ENCODE measurements at places on chromosomes 3 and 15.

- peak; percentile 48 for DNase-seq
Observed at GRCh38 chr15:39145854-39146625, 434.8 kb upstream of the THBS1 start.

DNA sequence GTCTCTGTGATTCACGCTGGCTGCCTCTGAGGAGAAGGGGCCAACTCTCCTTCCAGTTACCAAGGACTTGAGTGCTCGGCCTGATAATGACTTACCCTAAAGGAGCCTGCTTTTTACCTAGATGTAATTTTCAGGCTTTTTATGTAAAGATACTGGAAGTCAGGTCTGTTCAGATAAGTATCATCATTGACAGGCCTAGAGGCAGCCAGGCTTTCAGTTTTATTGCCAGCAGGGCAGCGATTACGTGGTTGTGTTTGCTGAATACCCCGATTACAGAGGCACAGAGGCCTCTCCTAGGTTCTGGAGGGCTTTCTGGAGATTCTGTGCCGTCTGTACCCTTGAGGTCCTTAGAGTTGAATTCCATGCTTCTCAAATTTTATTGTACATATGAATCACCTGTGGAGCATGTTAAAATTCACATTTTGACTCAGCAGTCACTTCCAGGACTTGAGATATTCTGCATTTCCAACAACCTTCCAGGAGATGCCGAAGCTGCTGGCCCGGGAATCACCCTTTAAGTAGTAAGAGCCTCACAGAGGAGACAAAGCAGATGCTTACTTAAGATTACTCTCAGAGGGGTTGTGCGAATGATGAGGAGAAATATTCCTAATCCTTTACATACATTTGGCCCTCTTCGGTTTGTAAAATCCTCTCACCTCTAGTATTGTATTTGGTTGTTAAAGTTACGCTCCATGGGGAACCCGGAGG is 160.1 kb upstream of the BHLHE40 start:
- no peak for DNase-seq

DNA sequence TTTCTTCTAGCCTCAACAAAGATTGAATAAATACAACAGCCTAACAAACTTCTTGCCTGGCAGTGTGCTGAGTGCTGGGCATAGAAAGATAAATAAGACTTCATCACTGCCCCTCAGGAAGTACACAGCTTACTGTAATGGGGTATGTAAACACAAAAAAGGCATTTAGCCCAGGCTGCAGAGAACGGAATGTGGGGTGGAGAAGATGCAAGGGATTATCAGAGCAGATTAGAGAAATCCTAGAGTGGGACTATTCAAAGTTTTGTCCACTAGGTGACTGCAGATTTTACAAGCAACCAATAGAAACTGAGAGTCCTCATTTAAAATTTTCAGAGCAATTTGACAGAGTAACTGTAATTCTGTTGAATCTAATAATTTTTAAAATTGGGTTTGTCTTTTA is 35.4 kb upstream of the TSC22D2 start:
- DNase-seq, result peak; percentile 41

DNA sequence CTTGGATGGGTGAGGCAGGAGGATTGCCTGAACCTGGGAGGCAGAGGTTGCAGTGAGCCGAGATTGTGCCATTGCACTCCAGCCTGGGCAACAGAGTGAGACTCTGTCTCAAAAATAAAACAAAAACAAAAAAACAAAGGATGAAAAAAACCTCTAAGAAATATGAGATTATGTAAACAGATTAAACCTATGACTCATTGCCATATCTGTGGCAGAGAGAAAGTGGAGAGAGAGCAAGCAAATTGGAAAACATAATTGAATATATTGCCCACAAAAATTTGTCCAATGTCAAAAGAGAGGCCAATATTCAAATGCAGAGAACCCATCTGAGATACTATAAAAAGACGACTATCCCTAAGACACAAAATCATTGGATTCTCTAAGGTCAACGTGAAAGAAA is 1106.0 kb downstream of the OTOL1 start:
- no peak for DNase-seq

DNA sequence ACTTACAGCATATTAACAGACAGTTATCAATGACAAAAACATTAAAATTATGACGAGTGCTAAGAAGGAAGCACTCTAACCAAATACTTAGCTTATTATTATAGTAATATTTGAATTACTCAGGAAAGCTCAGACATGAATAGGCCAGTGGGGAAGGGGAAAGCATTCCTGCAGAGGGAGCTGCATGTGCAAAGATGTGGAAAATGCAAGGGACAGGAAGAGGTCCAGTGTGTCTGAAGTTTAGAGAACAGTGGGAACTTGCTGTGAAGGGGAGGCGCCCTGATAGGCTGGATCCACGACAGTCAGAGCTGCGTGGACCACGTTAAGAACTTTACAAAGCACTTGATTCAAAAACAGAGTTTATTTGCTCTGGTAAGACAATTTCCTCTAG is 1.2 kb upstream of the SPICE1 start:
- no peak for DNase-seq

- DNase-seq, result no peak
Observed at GRCh38 chr3:56368846-56369245, 99.4 kb downstream of the ERC2 start.

DNA sequence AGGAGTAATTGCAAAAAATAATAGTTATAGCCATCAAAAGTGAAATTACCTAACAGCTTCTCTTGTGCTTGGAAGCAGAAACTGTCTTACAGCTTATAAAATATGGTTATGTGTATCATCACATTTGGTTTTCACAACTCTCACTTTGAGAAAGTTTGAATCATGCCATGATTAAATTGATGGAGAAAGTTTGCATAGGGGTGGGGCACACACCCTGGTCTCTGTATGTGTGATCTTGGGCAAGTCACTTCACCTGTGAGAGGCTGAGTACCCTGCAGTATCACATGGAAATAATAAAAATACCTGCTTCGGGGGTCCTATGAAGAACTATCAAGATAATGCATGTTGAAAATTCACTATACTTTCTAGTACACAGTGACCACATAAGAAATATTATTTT is 471.4 kb downstream of the RAP2B start:
- no peak for DNase-seq

DNA sequence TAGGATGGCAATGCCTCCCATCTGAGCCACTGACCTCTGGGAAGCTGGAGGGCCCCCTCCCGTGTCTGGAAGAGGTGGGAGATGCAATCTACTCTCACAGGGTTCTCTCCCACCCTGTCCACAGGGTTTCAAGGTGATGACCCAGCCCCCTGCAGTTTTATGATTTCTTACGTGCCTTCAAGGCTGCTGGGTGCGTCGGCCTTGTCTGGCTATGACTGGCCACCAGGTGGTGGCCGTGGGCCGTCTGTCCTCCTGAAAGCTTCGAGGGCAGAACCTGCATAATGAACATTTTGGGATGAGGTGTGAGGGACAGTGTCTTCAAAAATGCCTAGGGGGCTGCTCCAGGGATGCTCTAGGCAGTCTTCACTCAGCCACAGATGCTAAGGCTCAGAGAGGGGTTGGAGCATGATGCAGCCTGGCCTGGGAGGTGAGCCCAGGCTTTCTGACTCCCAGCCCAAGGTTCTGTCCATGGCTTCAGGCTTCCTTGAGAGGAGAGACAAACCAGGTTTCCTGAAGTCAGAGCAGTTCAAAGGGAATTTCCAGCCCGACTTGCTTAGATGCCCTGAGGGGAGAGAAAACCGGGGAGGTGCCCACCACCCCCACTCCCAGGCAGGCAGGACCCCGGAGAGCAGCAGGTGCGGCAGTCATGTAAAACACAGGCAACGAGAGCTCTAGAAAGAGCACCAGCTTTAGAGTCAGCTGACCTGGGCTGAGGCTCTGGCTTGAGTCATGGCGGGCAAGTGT is 18.7 kb downstream of the ISG20 start:
- DNase-seq, result peak; percentile 53
